NCI-H2029 treated with DMSO at 0.1 percent for 48 hours (cell line): ENCODE measurements at places on chromosomes 3 and 15.

GRCh38 chr3:195238586-195239118, 32.3 kb downstream of the XXYLT1 start:
- no peak for DNase-seq

GRCh38 chr15:66293419-66294156, at the start of gene DIS3L:
Gene DIS3L, plus strand, starts transcription at chr15:66293568. Its CDS starts 29 bp downstream, at chr15:66293597.
- DNase-seq, result no peak

- no peak for DNase-seq
These were observed 53.4 kb downstream of the SRGAP3 start for GRCh38 chr3:9196020-9196419.

- no peak for DNase-seq
These were observed 26.4 kb upstream of the ZBED2 start for GRCh38 chr3:111621535-111621934.

- no peak for DNase-seq
These were observed 16.1 kb downstream of the ATP10A start for GRCh38 chr15:25847051-25847450.

GRCh38 chr3:129001806-129002572, 885 bp downstream of the EFCC1 start:
- no peak for DNase-seq

- no peak for DNase-seq
These were observed 8.3 kb upstream of the SNX22 start for GRCh38 chr15:64143276-64143675.

DNA sequence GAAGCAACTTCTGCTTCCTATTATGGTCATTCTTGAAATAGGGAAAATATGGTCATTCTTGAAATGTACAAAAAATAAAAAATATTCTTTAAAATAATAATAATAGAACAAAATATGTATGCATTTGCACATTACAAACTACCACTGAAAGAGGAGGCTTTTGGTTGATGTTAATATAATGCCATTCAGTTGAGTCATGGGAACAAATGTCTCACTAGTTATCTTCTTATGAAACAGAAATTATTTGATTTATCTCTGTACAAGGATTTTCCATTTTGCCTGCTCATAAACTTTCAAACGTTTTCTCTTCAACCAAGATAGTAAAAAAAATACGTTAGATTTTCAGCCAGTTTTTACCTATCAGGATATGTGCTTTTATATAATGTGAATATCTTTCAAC, 1662.7 kb downstream of the OTOL1 start:
- no peak for DNase-seq

GRCh38 chr15:95475067-95475466, 855.4 kb upstream of the NR2F2 start:
- no peak for DNase-seq

DNA sequence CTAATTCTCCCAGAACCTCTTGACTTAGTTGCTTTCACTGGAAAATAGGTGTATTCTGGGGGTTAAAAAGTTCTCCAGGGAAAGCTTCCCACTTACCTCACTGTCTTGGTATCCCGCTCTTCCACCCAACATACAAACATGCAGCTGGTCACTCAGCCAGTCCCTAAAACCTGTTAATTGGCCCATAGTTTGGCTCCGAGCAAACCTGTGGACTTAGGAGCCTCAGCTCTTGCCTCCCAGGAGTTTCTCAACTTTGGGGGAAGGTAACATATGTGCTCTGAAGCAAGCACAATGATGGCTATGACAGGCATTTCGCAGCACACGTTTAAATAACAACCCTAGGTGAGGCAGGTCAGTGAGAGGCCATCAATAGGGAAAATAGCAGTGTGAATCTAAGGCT, 25.8 kb upstream of the LRRFIP2 start:
- DNase-seq, result no peak

DNA sequence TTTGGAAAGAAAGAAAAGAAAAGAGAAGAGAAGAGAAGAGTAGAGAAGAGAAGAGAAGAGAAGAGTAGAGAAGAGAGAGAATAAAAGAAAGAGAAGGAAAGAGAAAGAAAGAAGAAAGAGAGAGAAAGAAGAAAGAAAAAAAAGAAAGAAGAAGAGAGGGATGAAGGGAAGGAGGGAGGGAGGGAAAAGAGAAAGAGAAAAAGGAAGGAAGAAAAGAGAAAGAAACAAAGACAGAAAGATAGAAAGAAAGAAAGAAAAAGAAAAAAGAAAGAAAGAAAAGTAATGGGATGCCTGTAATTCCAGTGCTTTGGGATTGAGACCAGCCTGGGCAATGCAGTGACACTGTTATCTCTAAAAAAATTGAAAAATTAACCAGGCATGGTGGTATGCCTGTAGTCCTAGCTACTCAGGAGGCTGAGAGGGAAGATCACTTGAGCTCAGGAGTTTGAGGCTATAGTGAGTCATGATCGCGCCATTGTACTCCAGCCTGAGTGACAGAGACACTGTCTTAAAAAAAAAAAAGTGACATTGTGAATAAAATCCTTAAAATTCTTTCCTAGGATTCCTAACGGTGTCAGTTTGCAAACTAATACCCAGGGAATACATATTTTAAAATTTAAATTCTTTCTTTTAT, 1.7 kb downstream of the RASL12 start:
- DNase-seq, result no peak

- DNase-seq, result no peak
These were observed 187.9 kb downstream of the NFKBIZ start for GRCh38 chr3:102037209-102037608.

DNA sequence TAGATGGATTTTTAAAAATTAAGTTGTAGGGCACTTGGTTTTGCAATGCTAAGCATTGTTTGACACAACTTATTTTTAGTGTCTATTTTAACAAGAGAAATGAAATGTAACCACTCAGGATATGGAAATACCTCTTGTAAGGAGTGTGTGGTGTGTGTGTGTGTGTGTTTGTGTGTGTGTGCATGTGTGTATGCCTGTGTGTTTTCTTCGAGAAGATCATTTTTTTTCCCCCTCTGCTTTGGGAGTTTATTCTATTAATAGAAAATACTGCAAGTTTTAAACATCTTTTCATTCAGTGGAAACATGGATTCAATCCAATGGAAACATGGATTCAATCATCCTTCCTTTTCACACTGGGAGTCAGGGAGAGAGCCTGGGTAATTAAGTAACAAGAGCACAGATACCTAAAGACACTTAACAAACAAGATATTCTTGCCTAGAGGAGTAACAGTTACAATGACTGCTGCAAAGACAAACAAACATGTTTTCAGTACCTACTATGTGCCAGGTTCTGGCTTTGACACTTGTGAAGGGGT, 567.2 kb upstream of the TBL1XR1 start:
- peak; percentile 39 for DNase-seq

DNA sequence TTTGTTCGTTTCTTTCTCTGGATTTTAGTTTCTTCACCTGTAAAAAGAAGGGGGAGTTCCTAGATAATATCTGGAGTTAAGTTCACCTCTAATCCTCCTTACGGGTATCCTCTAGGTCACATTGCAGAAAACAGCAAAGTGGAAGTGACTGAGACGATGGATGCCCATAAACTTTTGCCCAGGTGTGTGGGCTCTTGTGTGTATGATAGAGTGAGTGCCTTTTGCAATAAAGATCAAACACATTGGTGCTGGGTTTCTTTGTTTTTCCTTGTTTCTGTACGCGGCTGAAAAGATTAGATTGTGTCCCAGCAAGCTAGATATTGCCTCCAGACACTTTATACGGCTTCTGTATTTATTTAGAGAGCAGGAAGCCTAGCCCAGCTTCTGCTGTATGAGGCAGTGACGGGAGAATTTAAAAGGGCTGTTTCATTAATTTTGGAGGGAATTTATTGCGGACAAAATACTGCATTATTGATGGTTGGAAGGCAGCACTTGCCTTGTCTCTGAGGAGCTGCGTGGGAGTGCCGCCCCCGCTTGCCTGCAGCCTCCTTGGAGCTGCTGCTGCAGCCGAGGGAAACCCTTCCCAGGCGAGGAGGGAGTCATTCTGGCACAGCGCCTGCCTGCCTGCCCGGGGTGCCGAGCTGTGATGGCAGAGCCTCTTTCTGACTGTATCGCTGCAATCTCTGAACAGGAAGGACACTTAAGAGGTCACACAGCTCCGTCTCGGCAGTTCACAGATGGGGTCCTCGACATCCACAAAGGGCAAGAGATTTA, 38.5 kb downstream of the PYDC2 start:
- DNase-seq, result no peak

DNA sequence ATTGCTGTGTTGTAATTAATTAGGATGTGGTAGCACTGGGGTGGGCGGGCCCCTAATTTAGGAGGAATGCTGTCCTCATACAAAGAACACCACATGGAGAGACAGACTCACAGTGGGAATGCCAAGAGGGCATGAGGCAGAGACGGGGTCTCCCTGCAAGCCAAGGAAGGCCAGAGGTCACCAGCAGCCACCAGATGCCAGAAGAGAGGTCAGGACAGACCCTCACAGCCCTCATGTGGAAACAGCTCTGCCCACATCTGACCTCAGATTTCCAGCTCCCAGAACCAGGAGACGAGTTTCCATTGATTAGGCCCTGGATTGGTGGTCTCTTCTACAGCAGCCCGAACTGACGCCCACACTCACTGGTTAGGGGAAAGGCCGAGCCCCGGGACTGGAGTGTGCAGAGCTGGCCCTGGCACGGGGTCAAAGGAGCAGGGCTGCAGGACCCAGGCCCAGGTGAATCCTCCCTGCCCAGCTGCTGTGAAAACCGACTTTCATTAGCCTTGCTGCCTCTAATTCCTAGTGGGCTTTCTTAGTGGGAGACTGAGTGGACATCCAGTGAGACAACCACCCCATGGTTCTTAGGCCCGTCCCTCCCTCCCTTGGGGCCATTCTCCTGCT, 43.0 kb upstream of the SLC41A3 start:
- no peak for DNase-seq

DNA sequence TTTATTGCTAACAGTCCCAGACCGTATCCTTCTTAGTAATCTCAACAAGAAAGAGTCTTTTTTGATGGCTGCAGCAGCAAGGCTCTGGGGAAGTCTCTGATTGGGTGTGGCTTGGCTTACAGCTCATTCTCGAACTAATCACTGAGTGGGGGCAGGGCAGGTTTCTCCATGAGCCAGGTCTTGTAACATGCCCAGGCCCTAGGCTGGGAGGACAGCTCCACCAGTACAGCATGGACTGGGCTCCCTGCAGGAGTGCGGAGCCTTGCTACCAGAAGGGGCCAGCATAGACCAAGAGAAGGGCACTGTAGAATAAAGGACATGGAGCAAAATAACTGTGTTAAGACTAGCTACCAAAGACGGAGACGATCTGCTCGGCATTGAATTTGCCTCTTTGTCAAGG, 7.2 kb downstream of the CD276 start:
- no peak for DNase-seq

GRCh38 chr3:171850320-171850959, 7.3 kb downstream of the TMEM212 start:
- no peak for DNase-seq

DNA sequence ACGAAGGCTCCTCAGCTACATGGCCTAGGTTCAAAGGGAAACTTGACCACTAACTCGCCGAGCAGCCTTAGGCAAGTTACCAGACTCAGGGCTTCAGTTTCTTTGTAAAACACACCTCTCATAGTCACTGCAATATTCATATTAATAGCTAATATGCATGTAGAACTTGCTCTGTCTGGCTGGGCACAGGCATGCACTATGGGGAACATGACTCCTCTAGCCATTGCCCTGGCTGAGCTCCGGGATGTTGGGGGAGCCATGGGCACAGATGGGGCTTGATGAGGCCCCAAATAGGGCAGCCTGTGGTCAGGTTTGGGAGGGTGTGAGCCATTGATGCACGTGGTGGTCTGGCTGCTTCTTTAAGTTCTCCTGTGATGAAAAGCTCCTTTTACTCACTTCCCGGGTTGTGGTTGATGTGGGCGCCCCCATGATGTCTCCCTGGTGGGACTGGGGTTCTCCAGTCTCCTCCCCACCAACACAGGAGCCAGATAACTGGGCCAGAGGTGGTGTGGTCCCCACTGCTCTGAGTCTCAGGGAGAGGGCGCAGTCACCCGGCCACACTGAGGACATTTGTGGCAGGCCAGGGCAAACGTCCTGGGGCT, 29.4 kb upstream of the DUSP7 start:
- DNase-seq, result no peak

DNA sequence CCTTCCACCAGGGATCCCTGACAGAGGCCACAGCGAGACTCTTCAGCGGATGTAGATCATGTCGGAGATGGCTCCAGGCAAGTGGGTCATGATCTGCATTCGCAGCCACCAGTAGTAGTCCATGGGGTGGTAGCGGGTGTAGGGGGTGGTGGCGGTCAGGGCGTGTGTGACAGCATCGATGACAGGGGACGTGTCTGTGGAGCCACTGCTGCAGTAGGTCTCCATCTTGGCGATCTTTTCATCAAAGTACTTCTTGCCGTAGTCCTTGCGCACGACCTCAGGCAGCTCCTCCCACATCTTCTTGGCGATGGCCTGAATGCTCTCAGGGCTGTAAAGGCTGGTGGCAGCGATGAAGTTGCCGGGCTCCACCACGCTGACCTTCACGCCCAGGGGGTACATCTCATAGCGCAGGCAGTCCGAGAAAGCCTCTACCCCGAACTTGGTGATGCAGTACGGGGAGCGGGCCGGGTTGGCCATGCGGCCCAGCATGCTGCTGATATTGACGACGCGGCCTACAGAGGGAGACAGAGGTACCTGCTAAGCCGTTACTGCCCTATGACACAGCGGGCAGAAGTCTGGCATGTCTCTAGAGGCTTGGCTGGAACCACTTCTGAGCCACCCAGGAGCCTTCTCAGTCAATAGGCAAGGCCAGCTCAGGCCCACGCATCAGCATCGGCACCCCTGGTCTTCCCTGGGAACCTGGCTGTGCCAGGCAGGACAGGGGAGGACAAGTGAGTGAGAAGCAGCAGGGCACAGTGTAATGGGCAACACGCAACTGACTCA, 43.7 kb downstream of the BDH1 start:
- no peak for DNase-seq

DNA sequence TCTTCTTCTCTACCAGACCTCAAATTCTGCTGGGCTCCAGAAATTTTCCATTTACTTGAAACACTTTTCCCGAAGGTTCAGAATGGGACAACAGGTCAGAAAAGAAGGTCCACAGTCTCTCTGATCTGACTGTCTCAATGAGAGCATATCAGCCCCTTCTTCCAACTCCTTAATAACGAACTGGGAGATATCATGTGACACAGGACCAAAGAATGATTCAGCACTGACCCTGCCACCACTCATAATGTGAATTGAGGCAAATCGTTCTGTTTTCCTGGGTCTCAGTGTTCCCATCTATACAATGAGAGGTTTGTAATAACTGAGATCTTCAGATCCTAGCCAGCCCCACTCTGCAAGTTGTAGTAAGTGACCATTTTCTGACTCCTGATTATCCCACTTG, 500.5 kb downstream of the NTRK3 start:
- DNase-seq, result no peak

GRCh38 chr3:161274691-161275298, 53.7 kb downstream of the NMD3 start:
- peak; percentile 18 for DNase-seq

DNA sequence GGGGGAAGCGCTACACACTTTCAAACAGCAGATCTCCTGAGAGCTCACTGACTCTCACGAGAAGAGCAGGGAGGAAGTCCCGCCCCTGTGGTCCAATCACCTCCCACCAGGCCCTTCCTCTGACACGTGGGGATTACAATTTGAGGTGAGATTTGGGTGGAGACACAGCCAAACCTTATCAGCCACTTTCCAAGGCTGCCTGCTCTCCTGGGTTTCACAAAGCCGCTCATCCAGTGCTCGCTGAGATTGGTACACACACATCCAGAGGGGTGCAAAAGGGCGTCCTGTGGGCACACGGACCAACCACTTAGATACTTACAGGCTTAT, 23.1 kb downstream of the XXYLT1 start:
- no peak for DNase-seq

- no peak for DNase-seq
These were observed 109.8 kb downstream of the XRN1 start for GRCh38 chr3:142337994-142338393.

GRCh38 chr3:151912028-151912427, 38.6 kb downstream of the SUCNR1 start:
- DNase-seq, result no peak
